ENCODE measurements at places on chromosomes 4 and X.

GRCh38 chrX:31092476-31092875 lies 20.6 kb upstream of the FTHL17 start:
- DNase-seq: no peak

DNA sequence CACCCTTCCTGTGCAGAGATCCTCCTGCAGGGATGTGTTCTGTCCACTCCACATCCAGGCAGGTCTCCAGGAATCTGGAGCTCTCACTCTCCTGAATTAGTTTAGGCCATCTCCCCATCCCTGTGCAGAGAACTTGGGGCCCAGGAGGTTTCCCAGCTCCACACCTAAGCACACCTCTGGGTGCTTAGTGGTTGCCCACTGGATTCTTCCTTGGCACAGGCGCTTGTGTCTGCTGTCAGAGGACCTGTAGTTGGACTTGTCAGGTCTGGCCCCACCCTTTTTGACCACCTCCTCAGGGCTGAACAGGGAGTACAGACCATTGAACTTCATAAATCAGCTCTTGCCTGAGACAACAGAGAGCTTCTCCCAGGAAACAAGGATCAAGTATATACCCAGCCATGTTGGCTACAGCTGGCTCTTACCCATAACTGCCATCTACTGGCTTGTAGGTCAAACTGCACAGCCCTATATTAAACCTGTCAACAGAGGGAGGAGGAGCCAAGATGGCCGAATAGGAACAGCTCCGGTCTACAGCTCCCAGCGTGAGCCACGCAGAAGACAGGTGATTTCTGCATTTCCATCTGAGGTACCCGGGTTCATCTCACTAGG lies 275.5 kb downstream of the PPARGC1A start:
- no peak for DNase-seq

GRCh38 chr4:66062921-66063320 lies 392.6 kb upstream of the EPHA5 start:
- no peak for DNase-seq

- no peak for DNase-seq
Observed at GRCh38 chr4:139841464-139842195, 176.0 kb downstream of the MGST2 start.

- DNase-seq: no peak
Observed at GRCh38 chr4:13849778-13850177, 222.3 kb upstream of the BOD1L1 start.

- DNase-seq: no peak
Observed at GRCh38 chr4:71460371-71460770, 121.6 kb downstream of the SLC4A4 start.

- DNase-seq: no peak
Observed at GRCh38 chr4:146072376-146072775, 103.1 kb upstream of the LSM6 start.

DNA sequence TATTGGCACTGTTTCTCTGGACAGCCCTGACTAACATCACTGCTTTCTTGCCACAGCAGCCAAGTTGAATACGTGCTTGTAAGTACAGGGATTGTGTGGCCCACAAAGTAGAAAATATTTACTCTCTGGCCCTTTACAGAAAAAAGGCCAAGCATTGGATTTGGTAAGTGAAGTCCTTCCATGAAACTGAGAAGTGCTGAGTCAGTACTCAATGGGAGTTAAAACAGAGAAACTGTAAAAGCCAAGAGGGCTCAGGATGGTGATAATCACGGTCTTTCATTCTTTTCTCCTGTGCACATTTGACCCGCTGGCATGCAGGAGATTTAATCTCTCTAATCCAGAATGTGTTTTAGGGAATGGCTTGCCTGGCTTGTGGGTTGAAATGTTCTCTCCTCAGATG lies 46.1 kb downstream of the TBL1X start:
- no peak for DNase-seq

Measured in stimulated activated naive CD8-positive, alpha-beta T cell treated with anti-CD3 and anti-CD28 coated beads, Interleukin-15, Interleukin-2, amounts not matched to agents 100 U/mL and 50 U/mL, for 24 hours (primary cell).